HuH-7 (cell line): ENCODE measurements at places on chromosomes 1 and 21.
A peak's percentile ranks its signal among the peaks of the same experiment; 100 is the strongest.

DNA sequence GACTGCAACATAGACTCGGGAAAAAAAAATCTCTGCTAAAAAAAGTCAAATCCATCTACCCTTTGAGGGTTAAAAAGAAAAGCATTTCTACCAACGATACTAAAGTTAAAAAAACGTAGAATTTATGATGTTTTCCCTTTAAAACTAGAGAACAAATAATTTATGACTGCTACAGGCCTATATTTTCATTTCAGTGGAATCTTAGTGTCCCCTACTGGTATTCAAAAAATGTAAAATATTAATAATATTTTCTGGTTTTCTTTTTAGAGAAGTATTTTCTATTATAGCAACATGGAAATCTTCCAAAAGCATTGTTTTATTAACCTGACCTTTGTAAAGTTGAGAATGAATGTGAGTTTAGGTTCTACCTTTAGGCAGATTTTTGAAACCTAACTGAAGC lies 1582.2 kb downstream of the MRPL39 start:
- DNase-seq = no peak

DNA sequence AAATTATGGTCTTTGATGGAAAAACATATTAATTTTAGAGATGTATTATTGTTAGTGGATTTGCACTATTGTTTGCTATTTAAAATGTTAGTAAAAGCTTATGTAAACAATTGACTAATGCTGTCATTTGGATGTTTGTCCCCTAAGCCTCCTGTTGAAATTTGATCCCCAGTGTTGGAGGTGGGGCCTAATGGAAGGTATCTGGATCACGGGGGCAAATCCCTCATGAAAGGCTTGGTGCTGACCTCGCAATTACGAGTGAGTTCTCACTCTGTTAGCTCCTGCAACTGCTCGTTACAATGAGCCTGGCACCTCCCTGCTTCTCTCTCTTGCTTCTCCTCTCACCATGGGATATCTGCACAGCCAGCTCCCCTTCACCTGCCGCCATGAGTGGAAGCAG lies 14.3 kb downstream of the TMEM35B start:
- no peak for DNase-seq

DNA sequence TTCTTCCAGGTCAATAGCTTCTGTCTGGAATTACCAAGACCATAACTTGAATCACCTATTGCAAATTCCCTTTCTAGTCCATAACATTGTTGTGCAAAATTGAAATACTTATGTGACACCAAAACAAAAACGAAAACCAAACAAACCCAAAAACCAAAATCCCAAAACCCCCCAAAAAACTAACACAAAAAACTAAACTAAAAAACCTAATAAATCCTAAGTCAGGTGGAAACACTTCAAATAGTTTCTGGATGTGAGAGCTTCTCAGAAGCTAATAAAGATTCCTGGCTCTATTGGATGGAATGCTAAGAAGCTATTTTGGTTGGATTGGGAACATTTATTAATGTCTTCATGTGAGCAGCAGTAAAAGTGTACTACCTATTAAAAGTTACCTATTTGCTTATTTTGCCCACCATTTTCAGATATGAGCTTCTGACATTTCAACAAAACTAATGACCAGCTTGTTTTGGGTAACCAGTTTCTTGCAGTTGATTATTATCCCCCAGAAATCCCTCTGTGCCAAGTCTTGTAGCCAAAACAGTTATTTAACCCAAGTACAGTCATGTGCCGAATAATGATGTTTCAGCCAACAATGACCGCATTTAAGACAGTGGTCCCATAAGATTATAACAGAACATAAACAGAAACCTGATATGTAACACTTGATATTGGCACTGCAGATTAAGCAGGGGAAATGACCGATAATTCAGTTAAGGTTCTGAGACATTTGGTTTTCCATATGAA lies 76.4 kb downstream of the LTN1 start:
- DNase-seq = no peak

DNA sequence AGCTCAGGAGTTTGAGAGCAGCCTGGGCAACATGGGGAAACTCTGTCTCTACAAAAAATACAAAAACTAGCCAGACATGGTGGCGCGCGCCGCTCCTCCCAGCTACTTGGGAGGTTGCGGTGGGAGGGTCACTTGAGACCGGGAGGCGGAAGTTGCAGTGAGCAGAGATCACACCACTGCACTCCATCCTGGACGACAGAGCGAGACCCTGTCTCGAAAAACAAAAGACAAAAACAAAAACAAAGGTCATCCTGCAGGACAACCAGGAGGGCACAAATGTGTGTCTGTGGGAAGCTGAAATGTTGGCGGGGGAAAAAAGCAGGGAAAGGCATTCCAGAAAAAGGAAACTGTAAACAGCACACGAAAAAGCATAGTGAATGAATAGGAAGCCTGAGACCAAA lies 104.1 kb upstream of the HNRNPU start:
- DNase-seq = no peak

DNA sequence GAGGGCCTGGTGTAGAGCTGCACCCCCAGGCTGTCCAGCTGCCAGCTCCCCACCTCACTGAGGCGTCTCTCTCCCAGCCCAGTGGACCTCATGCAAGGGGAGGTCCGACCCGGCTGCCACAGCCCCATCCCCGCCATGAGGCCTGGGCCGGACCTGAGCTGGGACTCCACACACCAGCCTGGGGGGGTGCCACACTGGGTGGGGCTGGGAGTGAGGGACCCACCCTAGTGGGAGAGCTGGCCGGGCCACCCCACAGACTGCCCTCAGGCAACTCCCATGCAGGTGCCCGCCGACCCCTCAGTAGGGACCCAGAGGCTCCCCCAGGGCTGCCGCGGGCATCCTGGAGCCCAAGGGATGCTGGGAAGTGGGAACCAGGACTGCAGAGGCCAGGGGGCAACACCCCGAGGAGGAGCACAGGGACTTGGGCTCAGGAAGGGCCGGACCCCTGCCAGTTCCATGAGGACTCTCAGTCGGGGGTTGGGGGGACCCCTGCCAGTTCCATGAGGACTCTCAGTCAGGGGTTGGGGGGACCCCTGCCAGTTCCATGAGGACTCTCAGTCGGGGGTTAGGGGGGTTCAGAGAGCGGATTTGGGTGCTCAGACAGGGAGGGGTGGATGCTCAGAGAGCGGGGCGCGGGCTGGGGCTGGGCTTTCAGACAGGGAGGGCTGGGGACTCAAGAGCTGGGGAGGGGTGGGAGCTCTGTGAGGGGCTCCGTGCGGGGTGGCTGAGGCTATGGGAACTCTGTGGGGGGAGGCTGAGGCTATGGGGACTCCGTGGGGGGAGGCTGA lies 1.2 kb upstream of the RNF223 start:
- no peak for DNase-seq

- peak; percentile 53 for DNase-seq
These were observed 68.3 kb upstream of the TARDBP start for GRCh38 chr1:10943991-10944730.

GRCh38 chr1:46183079-46183847 lies 7.0 kb upstream of the P3R3URF start:
- DNase-seq = peak; percentile 62

DNA sequence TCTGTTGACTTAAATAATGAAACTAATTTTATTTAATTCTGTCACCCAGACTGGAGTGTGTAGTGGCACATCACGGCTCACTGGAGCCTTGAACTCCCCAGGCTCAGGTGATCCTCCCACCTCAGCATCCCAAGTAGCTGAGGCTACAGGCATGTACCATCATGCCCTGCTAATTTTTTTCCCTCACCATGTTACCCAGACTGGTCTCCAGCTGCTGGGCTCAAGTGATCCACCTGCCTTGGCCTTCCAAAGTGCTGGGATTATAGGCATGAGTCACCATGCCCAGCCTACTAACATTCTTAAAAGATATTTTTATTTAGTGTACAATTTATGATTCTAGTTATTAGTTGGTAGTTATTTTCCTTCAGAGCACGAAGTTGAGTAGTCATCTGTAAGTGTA lies 49.5 kb downstream of the NRDC start:
- no peak for DNase-seq

DNA sequence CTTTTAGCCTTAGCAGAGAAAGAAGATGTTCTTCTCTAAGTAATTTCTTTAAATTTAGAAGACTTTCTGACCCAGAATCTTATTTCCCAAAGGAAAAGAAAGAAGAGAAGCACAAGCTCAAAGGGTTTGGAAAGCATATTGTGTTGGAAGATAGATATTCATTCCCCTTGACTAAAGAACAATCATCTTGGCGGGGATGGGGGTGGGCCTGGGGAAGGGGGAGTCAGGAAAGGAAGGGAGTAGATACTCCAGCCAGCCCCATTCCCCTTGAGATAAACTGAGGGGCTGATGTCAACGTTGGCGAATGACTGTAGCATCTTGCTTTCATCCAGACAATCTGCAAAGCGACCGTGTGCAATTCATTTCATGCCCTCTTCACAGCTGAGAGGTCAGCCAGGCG lies 66.5 kb upstream of the SIPA1L2 start:
- DNase-seq = no peak

DNA sequence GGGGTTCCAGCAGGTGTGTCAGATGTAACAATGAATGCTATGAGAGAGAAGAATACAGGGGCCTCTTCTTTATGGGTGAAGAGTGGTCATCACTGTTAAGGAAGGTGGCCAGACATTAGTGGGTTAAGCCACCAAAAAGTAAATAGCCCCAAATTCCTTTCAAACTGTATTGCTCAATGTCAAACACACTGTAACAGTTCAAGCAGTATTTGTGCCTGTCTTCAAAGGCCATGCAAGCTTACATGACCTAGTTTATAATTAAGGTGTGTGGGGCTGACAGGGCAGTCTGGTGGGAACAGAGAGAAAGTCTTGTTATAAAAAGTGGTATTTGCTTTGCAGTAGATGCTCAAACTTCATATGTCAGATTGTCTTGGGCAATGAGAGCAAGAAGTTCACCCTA lies 18.5 kb downstream of the CHIT1 start:
- DNase-seq = no peak

GRCh38 chr1:204647114-204647804 lies 38.3 kb downstream of the LRRN2 start:
- peak; percentile 62 for DNase-seq
